BJ (cell line): ENCODE measurements at places on chromosomes 2 and 18.

DNA sequence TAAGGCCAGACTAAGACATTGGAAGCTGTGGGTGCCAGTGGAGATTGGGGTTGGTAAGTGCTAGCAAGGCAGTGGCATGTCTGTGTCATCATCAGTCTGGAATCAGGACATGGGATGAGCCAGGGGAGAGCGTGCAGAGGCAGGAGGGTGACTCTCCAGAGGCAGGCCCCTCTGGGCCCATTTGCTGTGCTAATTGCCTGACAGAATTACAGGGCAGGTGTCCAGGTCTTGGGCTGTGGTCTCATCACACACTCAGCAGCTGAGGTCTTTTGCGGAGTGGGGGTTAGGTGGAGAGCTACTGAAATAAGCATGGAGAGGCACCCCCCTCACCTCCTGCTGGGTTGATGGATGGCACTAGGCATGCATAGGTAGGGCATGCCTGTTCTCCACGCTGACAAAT lies 57.4 kb downstream of the CELF4 start:
- no peak for DNase-seq

GRCh38 chr2:233966388-233966787 lies 49.2 kb downstream of the TRPM8 start:
- DNase-seq, result no peak

- no peak for DNase-seq
Observed at GRCh38 chr2:27303093-27304025, 4.9 kb downstream of the UCN start.

- DNase-seq, result no peak
Observed at GRCh38 chr18:54257015-54257414, 12.3 kb upstream of the POLI start.

DNA sequence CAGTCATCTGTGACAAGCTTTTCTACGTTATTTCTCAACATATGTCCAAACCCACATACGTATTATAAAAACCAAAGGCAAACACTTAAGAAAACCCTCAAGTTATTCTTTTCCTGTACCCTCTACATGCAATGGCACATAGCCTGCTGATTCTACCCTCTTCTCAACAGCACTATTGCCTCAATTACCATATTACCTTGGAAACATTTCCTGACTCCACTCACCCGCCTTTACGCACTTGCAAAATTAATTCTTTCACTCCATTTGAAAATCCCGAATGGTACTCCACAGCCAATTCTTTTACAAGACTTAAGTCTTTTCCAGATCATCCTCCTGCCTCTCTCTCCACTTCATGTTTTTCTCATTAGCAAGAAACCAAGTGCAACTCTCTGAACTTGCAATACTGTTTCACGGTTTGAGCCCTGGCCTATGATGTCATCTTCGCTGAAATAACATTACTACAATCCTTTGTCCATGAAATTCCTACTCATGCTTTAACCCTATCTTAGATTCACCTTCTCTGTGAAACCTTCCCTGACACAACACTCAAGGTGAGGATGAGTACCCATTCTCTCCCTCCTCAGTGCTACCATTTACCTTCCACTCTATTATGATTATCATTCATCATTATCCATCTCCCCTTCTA lies 29.0 kb downstream of the SESTD1 start:
- peak; percentile 9 for DNase-seq

DNA sequence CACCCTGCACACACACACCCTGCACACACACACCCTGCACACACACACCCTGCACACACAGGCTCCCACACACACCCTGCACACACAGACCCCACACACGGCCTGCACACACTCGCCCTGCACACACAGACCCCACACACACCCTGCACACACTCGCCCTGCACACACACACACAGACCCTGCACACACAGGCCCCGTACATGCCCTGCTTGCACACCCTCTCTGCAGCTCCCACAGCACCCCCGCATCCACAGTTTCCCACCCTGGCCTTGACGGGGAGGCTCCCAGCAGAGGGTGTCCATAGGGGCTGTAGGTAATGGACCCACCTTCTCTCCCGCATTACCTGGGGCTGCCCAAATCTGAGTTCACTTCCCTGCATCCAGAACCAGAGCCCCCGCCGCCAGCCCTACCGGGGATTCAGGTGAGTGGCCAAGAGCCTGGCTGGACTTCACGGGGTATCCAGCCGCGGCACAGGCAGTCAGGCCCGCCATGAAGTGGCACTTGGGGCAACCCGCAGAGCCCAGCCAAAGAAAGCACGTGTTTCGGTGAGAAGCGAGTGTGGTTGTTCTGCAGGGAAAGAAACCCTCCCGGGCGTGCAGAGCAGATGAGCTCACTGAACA lies 88.6 kb upstream of the GPC1 start:
- DNase-seq, result no peak

- no peak for DNase-seq
Observed at GRCh38 chr2:72847534-72848315, 21.9 kb upstream of the EXOC6B start.

- DNase-seq, result no peak
Observed at GRCh38 chr2:58865436-58865835, 624.3 kb upstream of the FANCL start.

DNA sequence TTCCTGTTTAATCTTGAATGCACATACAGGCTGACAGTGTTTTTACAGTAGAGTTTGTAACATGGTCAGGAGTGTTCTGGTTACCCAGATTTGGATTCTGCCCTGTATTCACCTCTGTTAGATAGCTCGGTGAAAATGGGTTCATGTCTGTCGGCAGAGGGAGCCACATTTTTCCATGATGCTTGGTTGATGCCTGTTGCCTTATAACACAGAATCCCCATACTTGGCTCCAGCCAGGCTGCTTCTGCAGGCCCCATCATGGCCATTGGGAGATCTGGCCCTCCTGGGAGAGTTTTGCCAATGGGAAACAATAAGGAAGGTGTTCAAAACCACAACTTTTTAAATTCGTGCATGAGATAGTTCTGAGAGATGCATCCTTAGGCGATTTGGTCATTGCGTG lies 78.1 kb downstream of the WDSUB1 start:
- no peak for DNase-seq

DNA sequence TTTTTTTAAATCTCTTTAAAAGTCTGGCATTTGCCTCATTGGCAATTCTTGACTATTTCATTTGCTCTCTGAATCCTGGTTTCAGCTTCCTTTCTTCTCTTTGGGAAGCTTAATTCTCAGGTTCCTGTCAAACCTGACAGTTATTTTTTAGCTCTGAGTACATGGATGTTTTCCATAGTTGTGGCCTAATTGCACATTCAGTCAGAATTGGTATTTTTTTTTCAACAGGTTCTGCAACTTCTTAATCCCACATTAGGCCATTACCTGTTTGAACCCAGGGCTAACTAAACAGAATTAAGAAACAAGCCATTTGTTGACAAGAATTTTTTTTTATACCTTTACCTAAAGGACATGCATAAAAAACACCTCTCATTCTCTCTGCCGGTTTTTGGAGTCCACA lies 338.8 kb downstream of the SETBP1 start:
- DNase-seq, result no peak

- DNase-seq, result no peak
Observed at GRCh38 chr2:150276737-150277136, 210.7 kb downstream of the RND3 start.

GRCh38 chr18:3624935-3625741 lies 175.2 kb downstream of the TGIF1 start:
- peak; percentile 84 for DNase-seq

GRCh38 chr18:33232318-33232626 lies 208.2 kb downstream of the CCDC178 start:
- no peak for DNase-seq

DNA sequence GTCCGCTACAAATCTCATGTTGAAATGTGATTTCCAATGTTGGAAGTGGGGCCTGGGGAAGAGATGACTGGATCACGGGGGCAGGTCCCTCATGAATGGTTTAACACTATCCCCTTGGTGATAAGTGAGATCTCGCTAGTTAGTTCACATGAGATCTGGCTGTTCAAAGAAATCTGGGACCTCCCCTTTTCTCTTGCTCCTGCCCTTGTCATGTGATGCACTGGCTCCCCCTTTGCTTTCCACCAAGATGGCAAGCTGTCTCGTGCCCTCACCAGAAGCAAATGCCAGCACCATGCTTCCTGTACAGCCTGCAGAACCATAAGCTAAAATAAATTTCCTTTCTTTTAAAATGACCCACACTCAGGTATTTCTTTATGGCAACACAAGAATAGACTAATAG lies 57.3 kb upstream of the C2orf15 start:
- no peak for DNase-seq

- DNase-seq, result no peak
Observed at GRCh38 chr2:61993422-61994024, 88.0 kb downstream of the COMMD1 start.

- no peak for DNase-seq
Observed at GRCh38 chr18:32093523-32093922, 1.8 kb downstream of the RNF138 start.

DNA sequence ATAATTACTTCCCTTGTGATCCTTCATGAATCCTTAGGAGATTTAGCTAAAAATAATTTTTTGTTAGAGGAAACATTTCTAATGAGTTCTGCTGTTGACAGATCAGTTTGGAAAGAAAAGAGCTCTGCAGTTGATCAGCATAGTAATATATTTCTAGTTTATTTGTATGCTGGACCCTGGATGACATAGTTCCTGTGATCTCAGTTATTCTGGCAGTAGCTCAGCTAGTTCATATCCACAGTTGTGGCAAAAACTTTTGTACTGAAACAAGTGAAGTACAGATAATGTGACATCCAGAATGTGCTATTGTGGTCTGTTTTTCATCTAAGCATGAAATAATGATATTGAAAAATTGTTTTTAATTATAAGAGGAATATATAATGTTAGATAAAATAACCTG lies 33.7 kb downstream of the ABI2 start:
- no peak for DNase-seq

DNA sequence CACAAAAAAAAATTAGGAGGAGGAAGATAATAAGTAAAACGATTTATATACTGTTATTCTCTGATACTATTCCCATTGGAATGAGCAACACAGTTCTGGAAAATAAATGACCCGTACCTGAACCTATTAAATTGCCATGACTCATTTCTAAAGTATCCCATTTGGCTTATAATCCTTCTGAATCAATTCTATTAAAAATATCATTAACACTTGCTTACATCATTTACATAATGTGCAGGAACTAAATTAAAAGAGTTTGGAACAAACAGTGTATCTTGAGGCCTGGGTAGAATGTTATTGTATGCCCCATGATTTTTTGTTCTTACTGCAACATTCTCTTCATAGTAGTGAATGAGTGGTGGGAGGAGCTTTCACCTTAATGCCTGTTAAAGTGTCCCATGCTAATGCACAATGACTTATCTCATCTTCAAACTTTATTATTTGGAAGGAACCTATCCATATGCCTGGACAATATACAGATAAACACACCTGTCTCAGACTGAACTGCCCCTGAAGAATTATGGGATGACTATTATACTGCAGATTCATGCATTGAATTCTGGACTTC lies 549.9 kb upstream of the ACVR2A start:
- DNase-seq, result no peak

- DNase-seq, result no peak
Observed at GRCh38 chr18:34493099-34493544, 217.0 kb upstream of the DTNA start.

- no peak for DNase-seq
Observed at GRCh38 chr18:74702950-74703349, 105.3 kb downstream of the ZNF407 start.

- no peak for DNase-seq
Observed at GRCh38 chr18:25896178-25896780, 194.1 kb downstream of the SS18 start.

GRCh38 chr18:65792456-65793074 lies 41.8 kb downstream of the CDH7 start:
- DNase-seq, result no peak

DNA sequence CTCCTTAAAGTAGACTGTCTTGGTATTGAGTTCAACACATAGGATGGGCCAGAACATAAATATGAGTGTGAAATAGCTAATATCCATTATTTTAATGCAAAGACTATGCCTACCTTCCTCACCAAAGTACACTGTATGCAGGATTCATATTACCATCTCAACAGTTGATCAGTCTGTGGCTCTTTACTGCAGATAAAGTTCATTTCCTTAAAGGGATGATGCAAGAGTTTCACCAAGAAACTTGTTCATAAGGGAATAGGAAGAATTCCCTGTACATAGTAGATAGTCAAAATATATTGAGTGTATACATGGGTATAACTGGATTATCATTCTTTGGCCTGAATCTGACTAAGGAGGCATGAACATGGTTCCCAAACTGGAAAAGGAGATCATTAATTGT lies 35.0 kb downstream of the MARS2 start:
- DNase-seq, result no peak

- DNase-seq, result no peak
Observed at GRCh38 chr2:191845876-191846514, 893 bp downstream of the CAVIN2 start.

GRCh38 chr2:165079432-165079831 lies 124.1 kb upstream of the SLC38A11 start:
- DNase-seq, result no peak

DNA sequence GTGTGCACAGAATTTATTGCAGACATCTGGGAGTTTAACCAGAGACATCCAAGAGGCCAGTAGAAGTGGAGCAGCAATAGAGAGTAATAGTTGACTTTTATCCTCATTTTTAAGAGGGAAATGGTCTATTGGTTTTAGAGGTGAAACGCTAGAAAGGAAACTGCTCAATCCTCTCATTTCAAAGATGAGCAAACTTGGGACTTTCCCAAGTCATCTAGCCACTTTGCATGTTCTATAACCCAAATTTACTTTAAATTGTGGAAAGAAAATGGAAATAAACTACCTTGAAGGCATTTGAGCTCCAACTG lies 601.7 kb downstream of the ARHGAP15 start:
- no peak for DNase-seq

GRCh38 chr2:23122681-23123215 lies 262.2 kb upstream of the KLHL29 start:
- no peak for DNase-seq

DNA sequence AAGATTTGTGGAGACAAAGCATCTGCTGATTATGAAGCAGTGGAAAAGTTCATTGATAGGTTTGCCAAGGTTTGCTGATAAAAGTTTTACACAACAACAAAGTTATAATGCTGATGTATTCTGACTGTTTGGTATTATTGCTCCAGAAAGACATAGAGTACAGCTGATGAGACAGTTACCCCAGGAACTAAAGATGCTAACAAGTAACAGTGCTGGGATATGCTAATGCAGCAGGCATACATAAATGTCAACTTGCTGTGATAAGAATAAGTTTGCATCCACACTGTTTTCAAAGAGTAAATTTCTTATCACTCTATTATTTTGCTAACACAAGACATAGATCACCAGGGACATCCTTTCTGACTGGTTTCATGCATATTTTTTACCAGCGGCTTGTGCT lies 1221.3 kb upstream of the CELF4 start:
- no peak for DNase-seq

DNA sequence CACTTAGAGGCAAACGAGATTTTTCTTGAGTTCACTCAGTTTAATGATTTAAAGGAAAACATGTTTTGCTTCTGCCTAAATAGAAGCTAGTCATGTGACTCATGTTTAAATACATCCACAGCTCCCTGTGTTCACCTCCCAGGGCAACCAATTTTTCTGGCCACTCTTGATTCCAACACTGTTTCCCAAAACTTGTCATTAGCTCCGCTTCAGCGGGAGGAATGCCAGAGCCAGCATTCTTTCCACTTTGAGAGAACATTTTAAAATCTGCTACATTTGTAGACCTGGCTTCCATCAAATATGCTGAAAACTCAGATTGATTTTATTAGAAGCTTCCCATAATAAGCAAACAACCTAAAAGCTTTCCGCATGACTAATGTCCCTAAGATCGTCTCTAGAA lies 2.8 kb upstream of the CYS1 start:
- DNase-seq, result peak; percentile 25
